ENCODE measurements at places on chromosomes 6 and 20. TPM values are rescaled to one million over a fixed set of nuclear protein-coding genes. Genes with fewer than 3 reads are reported as not detected.

The CENPW gene
- total RNA-seq = 43.8 TPM

The WFDC10B gene
- total RNA-seq = not detected

The AKAP12 gene
- 143 TPM for total RNA-seq

The RIPPLY2 gene
- total RNA-seq = not detected

The ITPA gene
- 137 TPM for total RNA-seq

The ABHD12 gene
- 130 TPM for total RNA-seq

The PDYN gene
- not detected for total RNA-seq

The C20orf202 gene
- not detected for total RNA-seq

The SPATS1 gene
- total RNA-seq = not detected

The PTCRA gene
- total RNA-seq = not detected

The SSTR4 gene
- total RNA-seq = 0.12 TPM

The DSP gene
- 48.6 TPM for total RNA-seq

The KIF3B gene
- 26.9 TPM for total RNA-seq

The RIMS4 gene
- 1.6 TPM for total RNA-seq

The GJA1 gene
- 69.8 TPM for total RNA-seq

The SAMD3 gene
- not detected for total RNA-seq

The SLC22A1 gene
- total RNA-seq = 1.7 TPM

All from A549 treated with GW870086 at 1 μM for 4 hours (cell line).